SW 1271 (cell line): ENCODE measurements at places on chromosomes 7 and 10.

DNA sequence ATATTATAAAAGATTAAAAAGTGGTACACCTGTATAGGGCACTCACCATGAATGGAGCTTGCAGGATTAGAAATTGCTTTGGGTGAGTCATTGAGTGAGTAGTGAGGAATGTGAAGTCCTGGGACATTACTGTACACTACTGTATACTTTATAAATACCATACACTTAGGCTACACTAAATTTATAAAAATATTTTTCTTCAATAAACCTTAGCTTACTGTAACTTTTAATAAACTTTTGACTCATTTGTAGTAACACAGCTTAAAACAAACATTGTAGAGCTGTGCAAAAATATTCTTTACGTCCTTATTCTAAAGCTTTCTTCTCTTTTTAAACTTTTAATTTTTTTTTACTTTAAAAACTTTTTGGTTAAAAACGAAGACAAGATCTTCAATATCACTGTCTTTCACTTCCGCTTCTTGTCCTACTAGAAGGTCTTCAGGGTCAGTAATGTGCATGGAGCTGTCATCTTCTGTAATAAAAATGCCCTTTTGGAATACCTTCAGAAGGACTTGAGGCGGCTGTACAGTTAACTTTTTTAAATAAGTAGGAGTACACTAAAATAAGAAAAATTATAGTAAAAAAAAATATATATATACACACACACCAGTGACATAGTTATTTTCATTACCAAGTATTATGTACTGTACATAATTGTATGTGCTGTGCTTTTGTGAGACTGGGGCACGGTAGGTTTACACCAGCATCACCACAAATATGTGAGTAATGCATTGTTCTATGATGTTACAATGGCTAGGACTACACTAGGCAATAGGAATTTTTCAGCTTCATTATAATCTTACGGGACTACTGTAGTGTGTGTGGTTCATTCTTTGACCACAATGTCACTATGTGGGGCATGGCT, 3.5 kb downstream of the STK31 start:
- DNase-seq = peak; percentile 86

GRCh38 chr10:13724484-13724883, 137.7 kb downstream of the PRPF18 start:
- DNase-seq = no peak

DNA sequence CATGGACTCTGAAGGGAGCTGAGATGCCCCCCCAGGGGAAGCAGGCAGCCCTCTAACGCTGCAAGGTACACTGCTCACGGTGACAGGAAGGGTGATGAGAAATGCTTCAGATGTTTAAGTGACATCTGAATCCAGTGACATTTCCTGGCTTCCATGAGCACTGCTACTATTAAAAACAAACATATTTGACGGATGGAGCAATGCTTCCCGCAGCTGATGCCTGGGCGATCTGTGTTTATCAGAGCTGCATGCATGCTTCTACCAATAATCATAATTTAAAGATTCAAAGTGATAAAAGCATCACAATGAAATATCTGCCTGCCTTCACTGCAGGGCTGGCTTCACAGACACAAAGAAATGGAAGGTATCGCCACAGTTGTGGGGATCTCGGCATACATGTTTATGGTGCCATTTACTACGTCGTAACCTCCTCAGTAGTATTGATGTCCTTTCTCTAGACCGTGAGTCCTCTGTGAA, 66.1 kb upstream of the AOAH start:
- no peak for DNase-seq

- DNase-seq = peak; percentile 19
Measured at GRCh38 chr10:4656576-4657194, 169.3 kb upstream of the AKR1E2 start.

- no peak for DNase-seq
Measured at GRCh38 chr7:1922071-1922869, 252.2 kb downstream of the ELFN1 start.

- no peak for DNase-seq
Measured at GRCh38 chr10:78600740-78601139, 468.0 kb upstream of the ZMIZ1 start.

DNA sequence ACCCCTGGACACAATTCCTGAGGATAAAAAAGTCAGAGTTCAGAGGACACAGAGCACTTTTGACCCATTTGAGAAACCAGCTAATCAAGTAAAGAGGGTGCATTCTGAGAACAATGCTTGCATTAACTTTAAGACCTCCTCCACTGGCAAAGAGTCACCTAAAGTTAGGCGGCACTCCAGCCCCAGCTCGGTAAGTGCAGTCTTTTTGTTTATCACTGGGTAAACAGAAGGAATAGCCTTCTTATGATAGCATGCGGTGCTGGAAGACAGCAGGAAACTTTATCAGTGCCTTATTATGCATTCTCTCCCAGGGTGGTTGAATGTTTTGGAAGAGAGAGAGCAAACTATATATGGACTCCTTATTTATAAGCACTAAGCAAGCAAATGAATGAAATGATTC, 130.5 kb downstream of the CDK14 start:
- DNase-seq = no peak

- DNase-seq = no peak
Measured at GRCh38 chr7:3888096-3888495, 587.0 kb downstream of the SDK1 start.

DNA sequence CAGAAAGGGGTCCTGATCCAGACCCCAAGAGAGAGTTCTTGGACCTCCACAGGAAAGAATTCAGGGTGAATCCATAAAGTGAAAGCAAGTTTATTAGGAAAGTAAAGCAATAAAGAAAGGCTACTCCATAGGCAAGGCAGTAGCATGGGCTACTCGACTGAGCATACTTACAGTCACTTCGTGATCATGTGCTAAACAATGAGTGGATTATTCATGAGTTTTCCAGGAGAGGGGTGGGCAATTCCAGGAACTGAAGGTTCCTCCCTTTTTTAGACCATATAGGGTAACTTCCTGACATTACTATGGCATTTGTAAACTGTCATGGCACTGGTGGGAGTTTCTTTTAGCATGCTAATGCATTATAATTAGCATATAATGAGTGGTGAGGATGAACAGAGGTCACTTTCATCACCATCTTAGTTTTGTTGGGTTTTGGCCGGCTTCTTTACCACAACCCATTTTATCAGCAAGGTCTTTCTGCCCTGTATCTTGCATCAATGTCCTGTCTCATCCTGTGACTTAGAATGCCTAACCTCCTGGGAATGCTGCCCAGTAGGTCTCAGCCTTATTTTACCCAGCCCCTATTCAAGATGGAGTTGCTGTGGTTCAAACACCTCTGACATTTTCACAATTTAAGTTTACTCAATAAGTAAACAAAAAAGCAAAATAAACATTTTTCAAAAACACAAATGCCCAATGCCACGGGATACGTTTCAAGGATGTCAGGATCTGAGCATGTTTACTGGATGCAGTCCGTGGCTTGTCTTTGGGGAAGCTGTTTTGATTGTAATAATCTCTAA, 37.0 kb downstream of the ALOX5 start:
- no peak for DNase-seq
